ENCODE measurements at places on chromosomes 5 and 9. TPM values are rescaled to one million over a fixed set of nuclear protein-coding genes. Genes with fewer than 3 reads are reported as not detected.

- H3K27me3 ChIP-seq: no peaks in the 10 kb centered on the region
- no peak overlapping the region for H3K27ac ChIP-seq
- no peak overlapping the region for H3K4me3 ChIP-seq
- no peaks in the 10 kb centered on the region for H3K36me3 ChIP-seq
- no peaks in the 10 kb centered on the region for H3K4me1 ChIP-seq
These were observed 58.9 kb downstream of the HSPA4 start for GRCh38 chr5:133110709-133111108.

GRCh38 chr5:1513326-1514026 lies 10.3 kb downstream of the LPCAT1 start:
- DNase-seq: peak; percentile 4
- peaks cover 8% of the 10 kb centered on the region for H3K4me1 ChIP-seq
- H3K4me3 ChIP-seq: no peak overlapping the region

DNA sequence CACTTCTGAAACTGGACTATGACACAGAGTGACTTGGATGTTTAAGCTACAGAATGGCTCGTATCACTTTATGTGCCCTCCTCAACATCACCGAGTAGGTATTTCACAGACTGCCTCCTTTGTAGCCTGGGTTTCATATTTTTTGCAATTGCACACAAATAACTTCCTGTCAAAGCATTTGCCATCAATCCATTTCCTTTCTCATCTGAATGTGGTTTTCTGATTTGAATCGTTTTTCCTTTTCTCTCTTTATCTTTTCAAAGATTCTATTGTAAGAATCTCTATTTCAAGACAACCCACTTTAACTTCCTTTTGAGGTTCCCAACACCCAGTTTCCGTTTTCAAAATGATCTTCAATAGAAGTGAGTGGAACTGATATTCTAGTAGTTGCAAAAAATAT lies 563.8 kb upstream of the ARRDC3 start:
- H3K4me1 ChIP-seq: no peaks in the 10 kb centered on the region
- no peaks in the 10 kb centered on the region for H3K36me3 ChIP-seq
- no peaks in the 10 kb centered on the region for H3K27me3 ChIP-seq
- H3K27ac ChIP-seq: no peak overlapping the region

- no peaks in the 10 kb centered on the region for H3K36me3 ChIP-seq
- no peaks in the 10 kb centered on the region for H3K27me3 ChIP-seq
- no peaks in the 10 kb centered on the region for H3K4me1 ChIP-seq
- DNase-seq: no peak
These were observed 88.8 kb downstream of the LURAP1L start for GRCh38 chr9:12863618-12864017.

GRCh38 chr9:110371411-110372007 lies 33.8 kb upstream of the TXNDC8 start:
- H3K27ac ChIP-seq: no peak overlapping the region
- H3K36me3 ChIP-seq: no peaks in the 10 kb centered on the region
- no peak for DNase-seq
- H3K4me1 ChIP-seq: no peaks in the 10 kb centered on the region

DNA sequence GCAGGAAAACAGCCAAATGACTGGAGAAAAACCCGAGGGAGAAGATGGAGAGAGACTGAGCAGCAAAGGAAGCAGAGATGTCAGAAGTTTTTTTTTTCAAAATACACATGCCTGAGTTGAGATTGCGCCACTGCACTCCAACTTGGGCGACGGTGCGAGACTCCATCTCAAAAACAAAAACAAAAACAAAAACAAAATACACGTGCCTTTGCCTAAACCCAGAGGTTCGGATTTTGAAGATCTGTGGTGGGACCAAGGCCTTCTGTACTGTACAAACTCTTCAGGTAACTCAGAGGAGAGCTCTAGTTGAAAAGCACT lies 38.8 kb upstream of the FBXW11 start:
- no peak overlapping the region for H3K4me3 ChIP-seq
- no peak for DNase-seq
- H3K27ac ChIP-seq: no peak overlapping the region
- H3K4me1 ChIP-seq: peaks cover 10% of the 10 kb centered on the region

Gene RETREG1
- total RNA-seq: 55.4 TPM

Gene IDNK
- total RNA-seq: 4.9 TPM

Gene EGFL7
- total RNA-seq: 106 TPM

Gene DELE1
- 75.8 TPM for total RNA-seq

Gene SV2C
- total RNA-seq: 0.56 TPM

Gene KIF12
- total RNA-seq: 5.4 TPM

Gene SMIM33
- not detected for total RNA-seq
